Motor neuron (in vitro differentiated cells): ENCODE measurements at places on chromosomes 5 and 9.
A peak's percentile ranks its signal among the peaks of the same experiment; 100 is the strongest.

GRCh38 chr9:96156171-96156974 is 145.6 kb downstream of the HSD17B3 start:
- peak; percentile 95 for ATAC-seq

DNA sequence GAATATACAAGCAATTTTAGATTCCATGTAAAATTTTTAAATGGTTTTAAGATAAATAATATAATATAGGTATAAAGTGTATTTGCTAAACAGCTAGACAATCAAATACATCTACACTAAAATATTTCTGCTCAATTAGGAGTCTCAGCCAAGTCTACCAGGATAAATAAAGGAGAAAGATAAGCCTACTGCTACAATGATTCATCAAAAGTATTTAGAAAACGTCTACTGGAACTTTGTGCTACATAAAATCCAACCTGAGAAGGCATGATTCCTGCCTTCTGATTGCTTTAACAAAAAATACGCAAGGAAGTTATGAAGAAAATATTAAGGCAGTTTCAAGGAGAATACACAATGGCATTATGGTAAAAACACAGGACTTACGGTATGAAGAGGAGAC is 570.6 kb downstream of the EFNA5 start:
- no peak for ATAC-seq

GRCh38 chr9:87350915-87351314 is 146.8 kb upstream of the DAPK1 start:
- peak; percentile 56 for ATAC-seq

DNA sequence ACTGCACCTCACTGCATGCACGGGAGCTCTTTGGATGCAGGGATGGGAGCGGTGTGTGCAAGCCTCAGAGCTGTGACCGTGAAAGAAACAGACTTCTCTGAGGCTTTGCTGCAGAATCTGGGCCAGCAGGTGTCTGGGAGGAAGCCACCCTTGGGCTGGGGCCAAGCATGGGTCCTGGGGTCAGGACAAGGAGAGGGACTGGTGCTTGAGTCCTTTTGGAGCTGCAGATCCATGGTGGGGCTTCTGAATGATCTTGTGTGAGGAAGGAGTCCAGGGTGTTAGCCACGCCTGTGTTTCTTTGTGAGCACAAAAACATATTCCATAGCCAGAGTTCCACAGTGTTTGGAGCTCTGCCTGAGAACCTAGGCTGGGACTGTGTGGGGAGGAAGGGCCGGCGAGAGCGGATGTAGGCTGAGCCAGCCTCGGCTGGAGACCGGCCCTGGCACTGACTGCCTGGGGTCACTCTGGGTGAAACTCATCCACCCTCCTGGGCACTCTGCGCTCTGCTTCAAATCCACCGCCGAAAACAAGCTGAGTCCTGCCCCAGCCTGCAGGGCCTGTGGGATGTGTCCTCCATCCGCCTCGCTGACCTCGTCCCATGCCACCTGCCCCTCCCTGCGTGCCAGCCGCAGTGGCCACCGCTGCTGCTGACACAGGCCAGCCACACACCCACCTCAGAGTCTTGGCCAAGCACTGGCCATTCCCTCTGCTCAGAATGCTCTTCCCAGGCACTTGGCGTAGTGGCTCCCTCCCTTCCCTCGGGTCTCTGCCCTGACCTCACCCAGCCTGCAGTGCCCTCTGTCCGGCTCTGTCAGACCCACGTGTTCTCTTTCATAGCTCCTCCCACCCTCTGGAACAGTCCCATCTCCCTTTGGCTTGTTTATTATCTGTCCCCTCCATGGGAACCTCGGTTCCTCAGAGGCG is 26.7 kb downstream of the ERGIC1 start:
- ATAC-seq = peak; percentile 16

- ATAC-seq = peak; percentile 89
Observed at GRCh38 chr5:97998941-97999340, 774.5 kb upstream of the RGMB start.

DNA sequence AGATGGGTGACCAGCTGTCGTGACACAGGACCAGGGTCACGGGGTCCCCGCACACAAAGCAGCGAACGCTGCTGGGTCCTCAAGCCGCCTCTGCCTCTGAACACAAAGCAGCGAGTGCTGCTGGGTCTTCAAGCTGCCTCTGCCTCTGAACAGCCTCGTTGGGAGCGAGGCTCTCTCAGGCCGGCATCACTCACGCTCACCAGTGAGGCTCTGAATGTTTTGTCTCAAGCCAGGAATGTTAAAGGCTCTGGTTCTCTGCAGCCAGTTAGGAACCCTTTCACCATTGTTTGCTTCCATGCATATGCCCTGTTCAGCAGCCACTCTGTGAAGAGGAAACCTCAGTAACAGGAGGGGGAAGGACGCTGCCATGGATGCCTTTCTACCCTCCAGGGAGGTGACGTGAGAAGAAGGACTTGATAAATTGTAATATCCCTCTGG is 82.7 kb upstream of the TAF11L2 start:
- peak; percentile 87 for ATAC-seq

- no peak for ATAC-seq
Observed at GRCh38 chr9:98290411-98290810, 35.0 kb upstream of the TBC1D2 start.

- no peak for ATAC-seq
Observed at GRCh38 chr9:113589890-113590289, 126.4 kb downstream of the RGS3 start.

GRCh38 chr5:6765612-6766525 is 52.6 kb downstream of the TENT4A start:
- peak; percentile 93 for ATAC-seq

DNA sequence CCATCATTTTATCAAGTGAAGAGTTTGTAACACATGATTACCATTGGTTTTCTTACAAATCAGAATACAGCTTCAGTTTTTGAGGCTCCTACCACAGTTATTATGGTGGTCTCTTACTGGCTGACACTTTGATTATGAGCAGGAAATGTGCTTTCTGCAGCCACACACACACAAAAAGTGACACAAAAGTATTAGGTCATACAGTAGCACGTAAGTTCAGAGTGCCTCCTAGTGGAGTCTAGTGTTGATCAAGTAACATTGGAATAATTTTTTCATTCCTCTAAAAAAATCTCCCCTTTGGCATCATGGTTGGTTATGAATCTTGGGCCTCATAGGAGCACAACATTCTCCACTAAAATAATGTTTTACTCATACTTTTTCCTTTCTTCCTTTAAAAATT is 37.6 kb downstream of the PAM start:
- no peak for ATAC-seq

DNA sequence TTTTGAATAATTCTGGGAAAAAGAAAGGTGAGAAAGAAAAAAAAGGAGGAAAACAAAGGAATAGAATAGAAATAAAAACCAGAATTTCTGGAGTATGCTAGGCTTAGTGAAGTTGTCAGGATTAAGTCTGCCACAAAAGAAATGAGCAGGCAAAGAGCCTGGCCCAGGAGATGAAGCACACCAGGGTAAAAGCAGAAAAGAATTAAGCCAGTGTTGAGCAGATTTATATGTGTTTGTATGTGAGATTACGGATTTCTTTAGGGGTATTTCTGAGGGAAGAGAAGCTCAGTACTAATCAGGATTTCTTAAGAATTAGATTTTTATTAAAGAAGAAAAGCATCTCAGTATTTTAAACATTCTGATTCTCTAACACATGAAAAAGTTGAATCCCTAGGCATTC is 74.5 kb downstream of the MRPS27 start:
- no peak for ATAC-seq

GRCh38 chr5:107812570-107813141 is 141.9 kb upstream of the EFNA5 start:
- peak; percentile 80 for ATAC-seq

- ATAC-seq = no peak
Observed at GRCh38 chr5:8522646-8523045, 653.7 kb downstream of the MTRR start.

- ATAC-seq = no peak
Observed at GRCh38 chr9:76895186-76895585, 10.7 kb downstream of the PRUNE2 start.

DNA sequence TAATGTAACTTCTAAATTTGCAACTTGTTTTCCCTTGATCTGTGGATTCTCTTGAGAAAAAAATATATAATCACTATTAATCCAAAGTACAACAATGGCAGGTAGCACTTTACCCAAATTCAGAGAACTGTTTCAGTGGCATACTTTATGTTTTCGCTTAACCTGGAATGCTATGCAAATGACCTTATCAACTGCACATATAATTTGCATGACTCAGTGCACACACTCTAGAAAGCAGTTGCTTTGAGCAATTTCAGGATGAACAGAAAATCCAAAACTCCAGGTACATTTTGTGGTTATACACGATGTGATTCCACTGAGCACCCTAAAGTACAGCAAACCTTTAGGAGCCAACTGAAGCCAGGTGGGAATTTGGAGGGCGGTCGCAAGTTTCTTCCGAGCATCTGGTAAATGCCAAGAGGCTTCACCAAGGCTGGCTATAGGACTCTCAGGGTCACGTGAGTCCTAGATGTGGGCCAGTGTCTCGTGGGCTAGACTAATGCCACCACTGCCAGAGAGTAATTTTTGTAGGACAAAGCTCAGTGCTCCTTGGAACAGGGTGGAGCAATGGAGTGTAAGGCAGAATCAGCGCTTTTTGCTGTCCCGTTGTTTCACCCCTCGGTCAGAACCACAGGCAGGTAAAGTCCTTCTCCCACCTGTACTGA is 37.3 kb downstream of the DMGDH start:
- ATAC-seq = no peak

DNA sequence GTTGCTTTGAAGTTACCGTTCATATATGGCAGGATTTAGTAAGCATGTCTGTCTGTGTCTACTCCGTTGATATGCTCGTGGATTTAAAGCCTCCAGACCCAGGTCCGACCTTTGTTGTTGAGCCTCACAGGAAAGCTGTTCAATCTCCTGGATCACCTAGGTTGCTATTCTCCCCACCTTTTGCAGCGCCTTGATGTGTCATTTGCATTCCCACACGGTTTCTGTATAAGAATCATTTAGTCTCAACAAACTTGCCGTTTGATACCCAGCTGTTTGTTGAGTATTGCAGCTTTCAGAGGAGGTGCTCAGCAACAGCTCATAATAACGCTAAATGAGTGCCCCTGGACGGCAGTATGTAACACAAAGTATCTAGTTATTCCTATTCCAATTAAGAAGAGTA is 1.2 kb upstream of the ADGRV1 start:
- no peak for ATAC-seq

DNA sequence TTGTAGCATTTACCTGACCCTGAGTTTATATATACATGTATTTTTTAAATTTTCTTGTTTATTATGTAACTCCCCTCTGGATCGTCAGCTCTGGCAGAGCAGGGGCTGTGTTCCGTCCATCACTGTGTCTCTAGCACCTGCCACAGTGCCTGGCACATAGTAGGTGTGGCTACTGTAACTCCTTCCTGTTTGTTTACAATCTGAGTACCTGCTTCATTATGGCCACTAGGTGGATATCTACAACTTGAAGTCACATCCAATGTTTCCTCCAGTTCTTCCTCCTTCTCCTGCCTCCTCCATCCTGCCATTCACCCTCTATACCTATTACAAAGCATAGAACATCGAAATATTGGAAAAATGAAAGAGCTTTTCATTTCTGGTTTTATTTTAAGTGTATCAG is 14.2 kb upstream of the PPP1R2B start:
- no peak for ATAC-seq

DNA sequence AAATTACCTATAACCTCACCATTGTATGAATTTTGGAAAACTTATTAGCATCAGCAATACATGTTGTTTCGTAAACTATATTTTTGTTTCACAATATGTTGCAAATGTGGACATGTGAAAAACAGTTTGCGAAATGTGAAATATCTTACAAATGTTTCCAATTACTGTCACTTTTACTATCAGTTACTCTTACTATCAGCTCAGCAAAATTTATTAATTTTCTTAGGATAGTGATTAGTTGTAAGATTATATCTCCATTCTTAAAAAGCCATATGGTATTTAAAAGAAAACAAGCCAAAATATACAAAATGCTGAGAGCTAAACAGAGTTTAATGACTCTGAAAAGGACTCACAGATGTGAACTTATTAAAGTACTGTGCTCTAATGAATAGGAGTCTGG is 111.9 kb upstream of the LPAR1 start:
- no peak for ATAC-seq

DNA sequence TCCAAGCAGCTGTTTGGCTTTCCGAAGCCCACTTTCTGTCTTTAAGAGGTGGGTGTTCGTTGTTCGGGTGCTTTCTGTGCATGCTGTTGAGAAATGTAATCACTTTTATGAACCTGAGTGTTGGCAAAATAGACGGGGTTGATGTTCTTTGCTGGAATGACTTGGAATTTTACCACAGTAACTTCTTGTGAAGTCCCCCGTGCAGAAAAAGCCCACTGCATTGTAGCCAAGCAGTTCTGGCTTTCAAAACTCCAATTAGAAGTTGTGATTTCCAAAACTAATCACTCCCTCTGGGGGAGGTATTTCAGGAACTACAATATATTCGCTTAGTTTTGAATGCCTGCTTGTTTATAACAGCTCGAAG is 111.1 kb downstream of the PAM start:
- ATAC-seq = no peak

DNA sequence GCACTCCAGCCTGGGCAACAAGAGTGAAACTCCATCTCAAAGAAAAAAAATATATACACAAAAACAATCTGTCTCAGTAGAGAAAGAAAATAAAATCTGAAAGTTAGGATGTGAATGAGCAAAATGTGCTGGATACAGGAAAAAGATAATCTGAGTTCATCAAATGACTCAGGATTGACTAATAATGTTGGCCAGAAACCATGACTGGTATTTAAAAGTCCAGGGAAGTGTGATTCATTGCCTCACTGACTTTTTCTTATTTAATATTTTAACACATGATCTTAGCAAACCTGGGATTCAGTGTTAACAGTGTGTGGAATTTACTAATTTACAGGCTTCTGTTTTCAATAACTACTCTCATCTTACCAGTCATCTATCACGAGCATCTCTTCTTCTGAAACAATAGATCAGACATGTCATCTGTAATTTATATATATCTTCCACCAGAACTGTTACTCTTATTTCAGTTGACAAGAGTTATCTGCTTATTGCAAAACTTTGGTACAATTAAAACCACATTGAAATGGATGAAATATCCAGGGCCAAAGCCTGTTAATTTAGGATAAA is 256.7 kb downstream of the CDH12 start:
- no peak for ATAC-seq

- peak; percentile 90 for ATAC-seq
Observed at GRCh38 chr9:81522716-81523551, 166.4 kb downstream of the TLE1 start.

- no peak for ATAC-seq
Observed at GRCh38 chr9:128335914-128336313, 4.4 kb upstream of the SLC27A4 start.

DNA sequence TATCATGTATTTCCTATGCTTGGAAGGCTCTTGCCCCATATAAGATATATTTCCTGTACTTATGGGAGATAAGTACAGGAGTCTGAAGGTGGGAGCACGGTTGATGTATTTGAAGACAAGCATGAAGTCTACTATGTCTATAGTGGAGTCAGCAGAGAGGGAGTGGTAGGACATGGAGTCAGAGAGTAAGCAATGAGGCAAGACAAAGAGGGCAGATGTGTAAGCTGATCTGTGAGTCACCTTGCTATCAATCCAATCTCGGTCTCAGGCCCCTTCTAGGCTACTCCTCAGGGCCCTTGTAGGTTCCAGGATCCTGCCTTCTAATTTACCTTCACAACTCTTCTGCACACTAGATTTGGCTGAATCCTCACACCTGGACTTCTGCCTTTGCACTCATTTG is 105.5 kb downstream of the MACIR start:
- no peak for ATAC-seq
